ENCODE measurements at places on chromosomes 5 and 9.

- peak; percentile 91 for ATAC-seq
These were observed 131.5 kb downstream of the AGTPBP1 start for GRCh38 chr9:85610074-85610860.

DNA sequence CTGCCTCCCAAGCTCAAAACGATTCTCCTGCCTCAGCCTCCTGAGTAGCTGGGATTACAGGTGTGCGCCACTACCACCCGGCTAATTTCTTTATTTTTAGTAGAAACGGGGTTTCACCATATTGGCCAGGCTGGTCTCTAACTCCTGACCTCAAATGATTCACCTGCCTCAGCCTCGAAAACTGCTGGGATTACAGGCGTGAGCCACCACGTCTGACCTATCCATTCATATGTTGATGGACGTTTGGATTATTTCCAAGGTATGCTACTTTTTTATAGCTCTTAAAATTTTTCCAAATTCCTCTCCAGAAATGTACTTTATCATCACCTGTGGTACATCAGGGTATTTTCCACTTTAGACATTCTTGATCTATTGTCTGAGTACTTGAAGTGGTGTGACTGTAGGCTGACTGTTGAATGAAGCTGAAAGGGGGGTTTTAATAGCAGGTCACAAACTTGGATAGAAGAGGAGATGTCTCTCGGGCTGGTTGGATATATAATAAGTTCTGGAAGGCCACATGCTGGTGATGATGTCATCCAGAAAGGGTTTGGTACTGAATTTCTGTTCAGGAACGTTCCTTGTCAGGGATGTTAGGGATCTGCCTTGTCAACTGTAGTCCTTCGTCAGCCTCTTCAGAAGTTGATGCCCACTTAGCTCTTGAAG lies 7.4 kb downstream of the CTNNA1 start:
- ATAC-seq, result no peak

- no peak for ATAC-seq
These were observed 64.4 kb upstream of the PCAT7 start for GRCh38 chr9:94490465-94490864.

DNA sequence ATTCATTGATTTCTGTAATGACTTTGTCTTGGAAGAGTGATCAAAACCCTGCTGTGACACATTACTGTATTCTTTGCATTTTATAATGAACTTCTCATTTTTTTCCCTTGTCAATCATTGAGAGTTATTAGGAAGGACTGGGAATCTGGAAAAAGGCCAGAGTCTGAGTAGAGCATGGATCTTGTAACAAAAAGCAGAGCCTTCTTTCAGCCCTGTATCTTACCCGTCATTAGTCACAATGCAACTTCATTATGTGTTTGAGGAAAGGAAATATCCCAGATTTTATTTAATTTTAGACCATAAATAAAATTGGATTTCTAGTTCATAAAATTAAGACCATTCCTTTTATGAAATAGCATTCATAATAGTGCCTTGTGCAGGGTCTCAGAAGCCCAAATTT lies 131.4 kb downstream of the ARHGEF28 start:
- ATAC-seq, result no peak

- ATAC-seq, result peak; percentile 5
These were observed 20.2 kb downstream of the EEIG1 start for GRCh38 chr9:127960410-127961154.

DNA sequence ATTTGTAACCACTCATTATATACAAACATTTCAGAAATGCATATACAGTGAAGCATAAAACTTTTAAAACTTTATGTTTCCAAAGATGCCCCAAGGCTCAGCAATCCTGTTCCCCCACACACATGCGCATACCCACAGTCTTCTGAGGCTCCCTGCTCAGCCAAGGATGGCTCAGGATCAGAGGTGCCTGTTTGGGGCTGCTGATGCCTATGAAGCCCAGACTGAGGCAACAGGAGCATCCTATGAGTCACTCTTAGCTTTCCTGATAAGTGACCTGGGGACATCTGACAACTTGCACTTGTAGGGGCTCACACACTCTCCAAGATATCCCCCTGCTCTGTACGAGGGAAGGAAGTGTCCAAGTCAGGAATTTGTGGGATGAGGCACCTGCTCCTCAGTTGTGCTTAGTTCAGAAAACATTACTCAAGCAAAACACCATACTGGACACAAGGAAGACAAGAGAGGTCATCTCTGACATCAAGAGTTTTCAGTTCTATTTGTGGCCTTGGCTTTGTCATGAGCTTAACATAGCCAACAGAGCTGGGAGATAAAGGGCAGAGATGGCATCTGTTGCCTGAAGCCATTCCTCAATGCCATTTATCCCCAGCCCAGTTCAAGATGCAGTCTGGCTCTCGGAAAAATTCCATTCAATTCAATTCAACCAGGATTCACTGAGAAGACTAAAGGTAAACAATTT lies 62.3 kb downstream of the NIPSNAP3B start:
- no peak for ATAC-seq

DNA sequence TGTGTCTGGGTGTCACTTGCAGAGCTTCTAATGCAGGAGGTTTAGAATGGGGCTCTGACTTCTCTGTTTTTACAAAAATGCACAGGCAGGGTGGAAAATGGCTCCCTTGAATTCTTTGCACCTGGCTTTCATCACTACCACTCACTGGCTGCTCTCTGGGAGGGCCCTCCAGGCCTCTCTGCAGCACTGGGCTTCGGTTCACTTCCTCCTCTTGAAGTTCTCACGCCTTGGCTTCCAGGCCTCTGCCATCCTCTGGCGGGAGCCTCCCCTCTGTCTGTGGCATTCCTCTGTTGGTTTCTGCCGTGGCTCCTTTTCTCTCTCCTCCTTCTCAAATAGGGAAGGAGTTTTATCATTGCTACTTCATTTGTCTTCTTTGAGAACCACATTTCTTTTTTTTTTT lies 2.8 kb upstream of the PRLR start:
- ATAC-seq, result no peak

DNA sequence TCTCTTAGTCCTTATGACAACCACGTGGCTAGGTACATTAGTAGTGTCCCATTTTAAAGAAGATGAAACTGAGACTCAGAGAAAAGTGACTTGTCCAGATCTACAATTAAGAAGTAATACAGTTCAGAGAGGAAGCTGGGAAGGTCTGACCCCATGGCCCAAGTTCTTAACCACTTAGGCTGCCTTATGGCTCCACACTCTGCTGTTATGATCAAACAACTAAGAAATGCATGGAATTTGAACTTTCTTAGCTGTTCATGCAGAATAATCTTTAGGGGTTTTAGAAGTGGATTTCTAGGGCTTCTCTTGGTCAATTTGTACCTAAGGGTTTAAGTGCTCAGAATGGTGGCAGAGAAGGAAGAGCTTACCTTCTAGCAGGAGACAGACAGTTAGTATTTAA lies 128.0 kb upstream of the MSX2 start:
- ATAC-seq, result no peak

Data from motor neuron (in vitro differentiated cells).